ENCODE measurements at places on chromosomes 1 and 21.

DNA sequence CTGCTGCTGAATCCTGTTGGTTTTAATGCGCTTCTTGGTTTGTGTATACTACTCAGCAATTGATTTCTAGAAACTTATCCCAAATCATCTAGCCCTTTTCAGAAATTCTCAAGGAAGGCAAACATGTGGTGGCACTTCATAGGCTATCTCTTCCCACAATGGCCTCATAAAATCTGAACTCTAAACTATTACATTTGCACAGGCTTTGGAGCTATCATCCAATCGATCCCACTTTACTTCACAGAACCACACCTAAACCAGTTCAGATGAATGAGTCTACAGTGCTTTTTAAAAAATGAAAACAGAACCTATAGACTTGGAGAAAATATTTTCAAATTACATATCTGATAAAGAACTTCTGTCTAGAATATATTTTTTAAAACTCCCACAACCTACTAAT is 6.9 kb downstream of the STYXL2 start:
- DNase-seq, result no peak

GRCh38 chr1:161089251-161089924 is at the start of gene NECTIN4:
Gene NECTIN4, minus strand, starts transcription at chr1:161089558. Its CDS starts 262 bp downstream, at chr1:161089296.
- DNase-seq, result no peak

- peak; percentile 52 for DNase-seq
Measured at GRCh38 chr1:193183019-193183627, 3.3 kb downstream of the B3GALT2 start.

DNA sequence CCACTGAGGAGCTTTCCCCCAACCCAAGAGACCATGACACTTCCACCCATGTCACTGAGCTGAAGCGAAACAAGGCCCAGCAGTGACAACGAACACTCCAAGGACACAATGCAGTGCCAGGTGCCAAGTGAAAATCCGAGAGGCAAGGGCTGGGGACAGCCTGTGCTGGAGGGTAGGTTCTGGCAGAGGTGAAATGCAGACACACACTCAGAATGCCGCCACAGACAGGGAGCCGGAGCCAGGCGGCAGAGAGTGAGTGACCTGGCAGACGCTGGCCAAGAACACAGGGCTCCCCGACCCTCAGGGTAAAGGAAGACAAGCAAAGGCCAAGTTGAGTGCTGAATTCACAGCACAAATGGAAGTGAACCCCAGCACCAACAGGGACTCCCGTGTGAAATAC is 78.9 kb downstream of the CD46 start:
- no peak for DNase-seq

DNA sequence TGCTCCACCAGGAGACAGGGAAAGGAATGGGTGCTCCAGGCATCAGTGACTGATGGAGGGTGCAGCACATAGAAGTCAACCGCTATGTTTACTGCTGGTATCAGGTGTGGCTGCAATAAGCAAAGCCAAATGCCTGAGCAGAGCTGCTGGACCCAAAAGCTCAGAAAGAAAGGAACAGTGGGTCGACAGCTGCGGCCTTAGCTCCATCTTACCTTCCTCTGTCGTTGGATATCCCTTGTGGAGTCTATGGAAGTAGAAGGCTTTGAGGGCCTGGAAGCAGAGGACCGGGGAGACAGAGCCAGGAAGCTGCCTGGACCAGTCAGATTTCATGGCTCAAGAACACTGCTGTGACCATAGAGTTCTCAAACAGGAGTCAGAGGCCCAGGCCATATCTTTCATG is 45.3 kb downstream of the RIMS3 start:
- no peak for DNase-seq

DNA sequence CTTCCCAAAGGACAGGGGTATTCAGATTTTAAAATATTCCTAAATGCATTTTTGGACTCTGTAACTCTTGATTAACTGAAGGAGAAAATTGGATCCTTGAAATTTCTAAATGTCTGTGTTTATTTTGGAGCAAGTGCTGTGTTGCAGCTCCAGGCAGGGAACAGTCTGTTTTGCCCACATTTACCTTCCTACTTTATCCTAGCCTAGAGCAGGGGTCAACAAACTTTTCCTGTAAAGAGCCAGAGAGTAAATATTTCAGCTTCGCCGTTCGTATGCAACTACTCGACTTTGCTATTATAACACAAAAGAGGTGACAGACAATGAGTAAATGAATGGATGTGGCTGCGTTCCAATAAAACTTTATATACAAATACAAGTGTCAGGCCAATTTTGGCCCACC is 402.2 kb downstream of the GPATCH2 start:
- no peak for DNase-seq

DNA sequence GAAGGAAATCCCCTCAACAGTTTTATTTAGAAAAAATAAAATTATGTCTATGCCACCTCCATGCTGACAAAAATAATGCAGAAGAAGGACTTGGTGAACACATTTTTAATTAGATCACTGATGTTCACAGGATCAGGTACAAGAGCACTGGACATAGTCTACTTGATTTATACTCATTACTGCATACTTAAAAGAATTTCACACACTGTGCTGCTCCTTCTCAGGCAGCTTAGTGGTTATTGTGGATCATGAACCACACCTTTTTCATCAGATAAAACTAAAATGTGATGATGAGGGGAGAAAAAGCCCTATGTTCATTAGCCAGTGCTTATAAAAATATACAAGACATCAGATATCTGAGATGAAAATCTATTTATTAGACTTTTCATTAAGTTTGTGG is 103.3 kb upstream of the DPH5 start:
- DNase-seq, result no peak

- DNase-seq, result no peak
Measured at GRCh38 chr1:111649648-111650047, 30.1 kb downstream of the RAP1A start.

DNA sequence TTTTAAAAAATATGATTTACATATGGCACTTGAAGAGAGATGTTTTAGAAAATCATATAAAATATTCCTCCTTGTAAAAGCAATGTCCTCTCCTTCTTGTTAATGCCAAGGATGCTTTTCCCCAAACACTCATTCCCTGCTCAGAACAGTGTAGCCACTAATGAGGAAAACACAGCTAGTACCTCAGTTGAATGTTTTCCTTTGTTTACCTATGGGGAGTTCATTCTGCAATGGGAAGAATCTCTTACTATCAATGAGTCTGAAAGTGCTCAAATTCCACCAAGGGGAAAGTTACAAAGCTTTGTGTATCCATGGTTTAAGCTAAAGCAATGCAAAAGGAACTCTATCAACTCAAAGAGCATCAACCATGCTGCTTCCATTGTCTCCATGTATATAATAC is 221.9 kb upstream of the ADGRL2 start:
- no peak for DNase-seq

DNA sequence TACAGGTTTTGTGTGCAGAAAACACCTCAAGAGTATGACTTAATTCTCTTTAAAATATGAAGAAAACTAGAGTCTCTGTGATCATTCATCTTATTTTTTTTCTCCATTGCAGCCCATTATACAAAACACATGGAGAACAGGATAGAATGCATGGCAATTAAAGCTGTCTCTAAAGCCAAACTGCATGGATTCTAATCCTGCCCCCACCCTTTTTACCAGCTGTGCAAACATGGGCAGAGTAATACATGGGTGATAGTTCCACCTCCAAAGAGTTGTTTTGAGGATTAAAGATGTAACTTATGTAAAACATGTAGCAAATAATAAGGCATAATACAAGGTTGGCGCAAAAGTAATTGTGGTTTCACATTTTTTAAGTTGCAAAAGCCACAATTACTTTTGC is 114.4 kb downstream of the CLEC20A start:
- DNase-seq, result no peak

DNA sequence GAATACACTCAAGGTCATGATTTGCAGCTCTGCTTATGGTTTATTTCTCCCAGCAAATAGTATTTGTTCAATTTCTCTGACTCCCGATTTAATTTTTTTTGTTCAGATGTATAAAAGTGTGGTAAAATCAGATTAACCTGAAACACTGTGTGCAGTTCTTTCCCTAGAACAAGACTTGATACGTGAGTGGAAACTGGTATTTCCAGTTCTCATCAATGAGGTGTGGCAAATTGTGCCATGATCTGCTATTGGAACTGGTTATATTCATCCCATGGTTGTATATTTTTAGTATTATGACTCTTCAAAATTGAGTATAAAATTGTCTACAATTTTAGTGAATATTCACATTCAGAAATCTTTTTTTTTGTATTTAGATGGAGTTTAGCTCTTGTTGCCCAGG is 76.8 kb upstream of the IVNS1ABP start:
- no peak for DNase-seq

DNA sequence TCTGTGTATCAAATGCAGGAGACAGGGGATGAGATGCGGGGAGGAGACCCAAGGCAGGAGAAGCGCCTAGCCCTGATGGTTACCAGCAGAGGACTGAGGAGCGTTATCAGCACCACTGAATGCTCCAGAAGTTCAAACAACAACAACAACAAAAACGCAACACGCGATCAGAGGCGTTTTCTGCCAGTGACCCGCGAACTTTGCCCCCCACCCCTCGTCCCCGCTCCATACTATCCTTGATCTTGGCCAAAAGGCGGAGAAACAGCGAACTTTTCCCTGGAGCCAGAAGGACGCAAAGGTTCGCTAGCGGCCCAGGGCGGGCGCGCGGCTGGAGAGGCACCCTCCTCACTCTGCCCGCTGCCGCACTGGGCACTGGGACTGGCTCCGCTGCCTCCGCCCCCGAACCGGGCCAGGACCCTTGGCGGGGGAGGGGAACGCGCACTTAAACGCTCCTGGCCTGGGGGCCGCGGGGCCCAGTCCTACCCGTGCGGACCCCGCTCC is 699 bp downstream of the ECHDC2 start:
- DNase-seq, result no peak

- DNase-seq, result no peak
Measured at GRCh38 chr1:23743287-23744152, at the start of gene ELOA. Gene ELOA, plus strand, starts transcription at chr1:23743471. Its CDS starts 33 bp downstream, at chr1:23743504.

GRCh38 chr1:246037832-246038231 is 469.2 kb downstream of the SMYD3 start:
- DNase-seq, result no peak

GRCh38 chr1:153962088-153963029 is 978 bp downstream of the SLC39A1 start:
- peak; percentile 40 for DNase-seq

- no peak for DNase-seq
Measured at GRCh38 chr21:25103500-25104207, 503.6 kb downstream of the MRPL39 start.

Measured in kidney capillary endothelial cell (primary cell).